GM23248 (cell line): ENCODE measurements at places on chromosomes 5 and 9.
A peak's percentile ranks its signal among the peaks of the same experiment; 100 is the strongest.

DNA sequence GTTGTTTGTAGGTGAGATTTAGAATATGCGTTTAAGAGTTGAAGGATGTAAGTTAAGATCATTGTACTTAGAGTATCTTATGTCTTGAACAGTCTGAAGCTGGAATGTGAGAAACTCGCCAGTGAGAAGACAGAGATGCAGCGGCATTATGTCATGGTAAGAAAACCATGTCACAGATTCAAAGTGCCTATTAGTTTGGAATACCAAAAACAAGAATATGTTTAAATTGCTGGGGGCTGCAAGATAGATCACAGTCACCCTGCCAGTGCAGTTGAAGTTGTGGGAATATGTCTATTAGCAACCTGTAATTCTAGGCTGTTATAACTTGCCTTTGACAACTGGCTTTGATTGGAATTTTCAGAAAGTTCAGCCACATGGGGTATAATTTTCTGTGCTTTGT is 3.0 kb downstream of the TLE4 start:
- peaks cover 9% of the 10 kb centered on the region; the same call in 1 of the 2 replicates for H3K36me3 ChIP-seq
- no peaks in the 10 kb centered on the region for H3K27me3 ChIP-seq
- H3K4me1 ChIP-seq, result peaks cover 42% of the 10 kb centered on the region
- H3K27ac ChIP-seq, result peak overlapping the region; percentile 97
- peak; percentile 65 for DNase-seq

- H3K36me3 ChIP-seq, result no peaks in the 10 kb centered on the region
- no peak overlapping the region for H3K27ac ChIP-seq
- no peak overlapping the region for H3K4me3 ChIP-seq
- H3K4me1 ChIP-seq, result peaks cover 7% of the 10 kb centered on the region
- no peak for DNase-seq
Measured at GRCh38 chr9:95496687-95497086, 20.1 kb downstream of the PTCH1 start.

- DNase-seq, result peak; percentile 92
- no peaks in the 10 kb centered on the region for H3K27me3 ChIP-seq
- peak overlapping the region; percentile 98 for H3K27ac ChIP-seq
Measured at GRCh38 chr9:124256517-124257069, 1.2 kb upstream of the NEK6 start.

DNA sequence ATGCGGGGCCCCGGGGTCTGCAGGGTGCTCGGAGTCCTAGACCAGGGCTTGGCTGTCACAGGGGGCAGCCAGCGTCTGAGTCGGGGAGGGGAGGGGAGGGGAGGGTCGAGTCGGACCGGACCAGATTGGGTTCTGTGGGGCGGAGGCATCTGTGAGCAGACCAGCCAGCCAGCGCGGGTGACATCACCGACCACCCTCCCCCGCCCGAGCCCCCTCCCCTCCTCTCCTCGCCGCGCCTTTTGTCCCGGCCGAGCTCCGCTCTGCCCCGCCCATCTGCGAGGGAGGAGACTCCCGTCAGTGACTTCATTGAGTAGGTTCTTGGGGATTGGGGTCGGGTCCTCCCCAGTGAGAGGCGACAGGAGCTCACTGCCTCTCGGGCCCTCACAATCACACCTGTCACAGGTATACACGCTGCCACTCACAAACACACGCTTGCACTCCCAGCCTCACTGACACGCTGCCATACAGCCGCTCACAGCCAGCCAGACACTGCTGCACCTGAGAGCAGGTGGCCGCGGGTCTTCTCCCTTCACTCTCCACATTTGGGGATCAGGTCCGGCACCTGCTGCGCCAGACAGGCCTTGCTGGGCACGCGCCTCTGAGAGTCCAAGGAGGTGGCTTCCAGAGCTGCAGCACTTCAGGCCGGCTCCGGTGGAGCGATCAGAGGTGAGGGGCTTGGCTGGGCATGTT is 546 bp downstream of the DNAJB5 start:
- H3K4me1 ChIP-seq, result peaks cover 72% of the 10 kb centered on the region
- DNase-seq, result peak; percentile 76
- no peaks in the 10 kb centered on the region for H3K27me3 ChIP-seq
- peak overlapping the region; percentile 84 for H3K4me3 ChIP-seq
- no peaks in the 10 kb centered on the region for H3K36me3 ChIP-seq

DNA sequence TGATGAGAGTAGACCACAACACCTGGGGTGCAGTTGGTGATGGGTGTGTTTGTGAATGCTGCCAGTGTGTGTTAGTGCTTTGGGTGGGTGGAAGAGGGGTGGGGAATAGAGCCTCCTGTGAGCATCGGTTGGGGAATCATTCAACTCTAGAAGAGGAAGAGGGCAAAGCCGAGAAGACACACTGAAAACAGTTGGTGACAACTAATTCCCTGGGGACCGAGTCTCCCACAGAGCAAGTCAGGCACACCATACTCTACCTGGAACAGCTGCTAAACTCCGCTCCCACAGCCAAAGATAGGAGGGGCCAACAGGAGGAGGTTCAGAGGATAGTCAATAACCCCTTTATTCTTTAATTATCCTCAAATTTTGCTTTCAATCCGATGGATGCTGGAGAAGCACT is 1.6 kb upstream of the ARHGEF39 start:
- no peaks in the 10 kb centered on the region for H3K36me3 ChIP-seq
- no peak overlapping the region for H3K27ac ChIP-seq

DNA sequence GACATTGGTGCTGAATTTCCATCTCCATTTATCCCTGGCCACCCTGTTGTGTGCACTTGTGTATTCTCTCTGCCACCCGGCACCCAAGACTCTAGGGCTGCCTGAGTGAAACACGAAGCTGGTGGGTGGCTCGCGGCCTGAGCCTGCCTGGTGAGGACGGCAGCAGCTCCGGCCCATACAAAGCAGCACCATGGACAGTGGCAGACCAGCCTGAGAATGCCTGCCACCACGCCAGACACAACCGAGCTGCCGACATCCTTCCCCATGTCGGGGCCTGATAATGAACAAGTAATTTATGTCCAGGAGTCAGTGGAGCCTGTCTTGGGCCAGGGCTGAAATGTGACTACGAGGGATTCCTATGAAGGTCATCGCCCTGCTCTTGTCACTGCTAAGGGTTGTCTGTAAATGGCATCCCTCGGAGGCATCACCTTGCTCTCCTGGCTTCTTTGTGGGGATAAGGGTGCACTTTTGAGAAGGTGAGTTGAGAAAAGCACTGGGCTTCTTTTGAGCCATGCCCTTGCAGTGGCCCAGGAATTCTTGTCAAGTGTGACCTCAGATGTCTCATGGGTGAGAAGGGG is 175.7 kb downstream of the MELK start:
- H3K27me3 ChIP-seq, result peaks cover 8% of the 10 kb centered on the region
- H3K4me3 ChIP-seq, result no peak overlapping the region
- no peaks in the 10 kb centered on the region for H3K36me3 ChIP-seq
- no peak overlapping the region for H3K27ac ChIP-seq

DNA sequence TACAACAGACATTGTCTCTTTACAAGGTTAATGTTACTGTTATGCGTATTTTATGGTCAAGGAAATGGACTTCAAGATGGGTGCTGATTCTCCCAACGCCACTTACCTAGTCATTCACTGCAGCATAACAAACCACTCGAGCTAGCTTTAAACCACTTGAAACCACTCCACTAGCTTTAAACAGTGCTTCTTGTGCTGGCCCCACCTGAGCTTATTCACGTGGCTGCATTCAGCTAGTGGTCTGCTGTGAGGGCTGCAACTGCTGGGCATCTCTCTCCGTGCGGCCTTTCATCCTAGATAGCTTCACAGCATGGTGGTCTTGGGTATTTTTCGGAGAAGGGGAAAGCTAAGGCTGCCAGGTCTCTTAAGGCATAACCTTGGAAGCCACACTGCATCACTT is 3.5 kb upstream of the HRH2 start:
- no peaks in the 10 kb centered on the region for H3K36me3 ChIP-seq
- H3K27me3 ChIP-seq, result peaks cover 5% of the 10 kb centered on the region; the same call in 1 of the 2 replicates
- H3K27ac ChIP-seq, result no peak overlapping the region
- no peak for DNase-seq

DNA sequence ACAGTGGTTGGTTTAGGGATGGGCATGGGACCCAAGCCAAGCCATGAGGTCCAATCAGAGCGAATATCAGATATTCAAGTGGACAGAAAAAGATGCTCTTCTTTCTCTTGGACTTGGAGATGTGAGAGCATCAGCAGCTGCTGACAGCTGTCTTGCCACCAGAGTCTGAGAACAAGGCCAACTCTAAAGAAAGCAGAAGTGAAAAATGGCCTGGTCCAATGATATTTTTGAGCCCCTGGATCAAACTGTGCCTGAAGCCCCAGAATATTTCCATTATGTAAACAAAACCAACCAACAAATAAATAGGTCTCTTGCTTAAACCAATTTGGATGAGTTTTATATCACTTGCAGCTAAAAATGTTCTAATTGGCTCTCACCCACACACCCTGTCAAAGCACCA is 30.7 kb upstream of the JADE2 start:
- H3K4me1 ChIP-seq, result no peaks in the 10 kb centered on the region
- H3K27me3 ChIP-seq, result no peaks in the 10 kb centered on the region
- no peak overlapping the region for H3K4me3 ChIP-seq

DNA sequence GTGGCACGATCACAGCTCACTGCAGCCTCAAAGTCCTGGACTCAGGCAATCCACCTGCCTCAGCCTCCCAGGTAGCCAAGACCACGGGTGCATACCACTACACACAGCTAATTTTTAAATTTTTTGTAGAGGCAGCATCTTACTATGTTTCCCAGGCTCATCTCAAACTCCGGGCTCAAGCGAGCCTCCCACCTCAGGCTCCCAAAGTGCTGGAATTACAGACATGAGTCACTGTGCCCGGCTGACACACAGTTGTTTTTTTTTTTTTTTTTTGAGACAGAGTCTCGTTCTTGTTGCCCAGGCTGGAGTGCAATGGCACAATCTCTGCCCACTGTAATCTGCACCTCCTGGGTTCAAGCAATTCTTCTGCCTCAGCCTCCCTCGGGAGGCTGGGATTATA is 70.1 kb upstream of the CNOT6 start:
- DNase-seq, result peak; percentile 34
- no peaks in the 10 kb centered on the region for H3K4me1 ChIP-seq
- H3K36me3 ChIP-seq, result no peaks in the 10 kb centered on the region
- no peaks in the 10 kb centered on the region; the same call in 1 of the 2 replicates for H3K27me3 ChIP-seq
- no peak overlapping the region for H3K4me3 ChIP-seq
